Activated CD4-positive, alpha-beta T cell treated with anti-CD3 and anti-CD28 coated beads, Interleukin-2, amount 10 ng/mL, durations not matched to agents 24 days and 14 days (primary cell): ENCODE measurements at places on chromosomes 6 and 20. TPM values are rescaled to one million over a fixed set of nuclear protein-coding genes. Genes with fewer than 3 reads are reported as not detected.

Gene PANK2
- total RNA-seq = 45.4 and 52.2 TPM in 2 replicates

Gene FAM83D
- 12.9 and 13.7 TPM in 2 replicates for total RNA-seq

Gene SIM1
- not detected in 2 replicates for total RNA-seq

Gene KCNQ5
- total RNA-seq = 11.5 and 13.7 TPM in 2 replicates

Gene LRRC1
- 2.3 and 2.7 TPM in 2 replicates for total RNA-seq

Gene CLVS2
- total RNA-seq = not detected in 2 replicates

GRCh38 chr6:53581173-53581773 lies 36.4 kb upstream of the GCLC start:
- no peak for DNase-seq

GRCh38 chr6:157091243-157091642 lies 232.1 kb downstream of the TMEM242 start:
- no peak for DNase-seq

DNA sequence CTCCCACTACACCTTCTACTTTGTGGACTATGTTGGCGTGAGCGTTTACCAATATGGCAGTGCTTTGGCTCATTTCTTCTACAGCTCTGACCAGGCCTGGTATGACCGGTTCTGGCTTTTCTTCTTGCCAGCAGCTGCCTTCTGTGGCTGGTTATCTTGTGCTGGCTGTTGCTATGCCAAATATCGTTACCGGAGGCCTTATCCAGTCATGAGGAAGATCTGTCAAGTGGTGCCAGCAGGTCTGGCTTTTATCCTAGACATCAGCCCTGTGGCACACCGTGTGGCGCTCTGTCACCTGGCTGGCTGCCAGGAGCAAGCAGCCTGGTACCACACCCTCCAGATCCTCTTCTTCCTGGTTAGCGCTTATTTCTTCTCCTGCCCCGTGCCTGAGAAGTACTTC lies 16.5 kb upstream of the EFHC1 start:
- DNase-seq = no peak

- no peak for DNase-seq
Observed at GRCh38 chr6:105308840-105309239, 94.0 kb downstream of the PREP start.

- no peak for DNase-seq
Observed at GRCh38 chr6:29967379-29968010, 25.2 kb downstream of the HLA-A start.

DNA sequence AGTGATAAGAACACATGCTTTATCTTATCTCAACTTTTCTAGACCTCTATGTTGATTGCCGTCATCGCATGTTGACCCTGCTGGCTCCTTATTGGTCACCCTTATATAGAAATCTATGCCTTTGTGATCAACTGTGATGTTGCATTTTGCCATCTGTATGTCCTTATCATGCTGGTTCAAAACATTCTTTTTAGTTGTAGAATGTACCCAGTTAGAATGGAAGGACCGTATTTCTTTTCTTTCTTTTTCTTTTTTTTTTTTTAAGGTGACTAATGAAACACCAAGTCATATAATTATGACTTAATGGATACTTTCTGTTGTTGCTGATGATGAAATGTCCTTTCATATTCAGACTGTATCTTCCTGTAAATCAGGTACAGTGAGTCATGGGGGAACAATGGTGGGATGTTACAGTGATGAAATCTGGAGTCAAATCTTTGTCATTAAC lies 145.9 kb upstream of the CITED2 start:
- DNase-seq = no peak

DNA sequence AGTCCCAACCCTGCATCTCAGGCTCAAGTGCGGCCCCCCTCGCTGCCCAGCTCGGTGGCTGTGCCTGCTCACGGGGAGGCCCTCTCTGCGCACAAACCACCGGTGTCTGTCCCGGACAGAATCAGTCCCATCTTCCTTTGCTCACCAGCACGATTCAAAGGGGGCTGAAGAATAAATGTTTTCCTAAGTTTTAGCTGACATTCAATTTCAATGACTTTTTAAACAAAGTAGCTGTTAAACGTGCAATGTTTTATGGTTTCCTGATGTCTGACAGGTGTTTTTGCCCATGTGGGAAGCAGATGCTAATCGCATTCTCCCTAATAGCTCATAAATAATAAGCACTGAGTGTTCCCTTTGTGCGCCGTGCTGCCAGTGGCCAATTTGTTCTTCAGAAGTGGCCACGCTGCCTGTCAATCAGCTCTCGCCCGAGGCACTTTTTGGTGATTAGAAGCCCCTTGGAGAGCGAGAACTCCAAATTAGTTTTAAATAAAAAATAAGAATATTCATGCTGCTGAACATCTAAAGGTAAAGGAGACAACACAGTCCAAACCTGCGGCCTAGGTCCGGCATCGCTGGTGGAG lies 26.3 kb downstream of the BHLHE23 start:
- DNase-seq = no peak

DNA sequence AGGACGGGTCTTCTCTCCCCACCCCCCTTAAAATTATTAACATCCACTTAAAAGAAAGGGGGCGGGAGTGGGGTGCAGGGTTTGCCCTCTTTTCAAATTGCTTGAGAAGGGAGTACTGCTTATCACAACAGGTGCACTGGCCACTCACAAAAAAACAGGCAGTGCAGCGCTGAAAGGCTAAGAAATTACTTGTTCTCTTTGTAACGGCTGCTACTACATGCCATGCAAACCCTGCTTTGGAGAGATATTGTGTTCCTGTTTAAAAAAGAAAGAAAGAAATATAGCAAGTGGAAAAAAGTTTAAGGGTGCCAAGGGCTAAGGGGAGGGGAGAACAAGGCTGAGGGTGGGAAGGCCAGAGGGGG lies 312.7 kb upstream of the JARID2 start:
- DNase-seq = no peak

GRCh38 chr6:80214436-80215022 lies 108.1 kb downstream of the BCKDHB start:
- peak; percentile 60 for DNase-seq

DNA sequence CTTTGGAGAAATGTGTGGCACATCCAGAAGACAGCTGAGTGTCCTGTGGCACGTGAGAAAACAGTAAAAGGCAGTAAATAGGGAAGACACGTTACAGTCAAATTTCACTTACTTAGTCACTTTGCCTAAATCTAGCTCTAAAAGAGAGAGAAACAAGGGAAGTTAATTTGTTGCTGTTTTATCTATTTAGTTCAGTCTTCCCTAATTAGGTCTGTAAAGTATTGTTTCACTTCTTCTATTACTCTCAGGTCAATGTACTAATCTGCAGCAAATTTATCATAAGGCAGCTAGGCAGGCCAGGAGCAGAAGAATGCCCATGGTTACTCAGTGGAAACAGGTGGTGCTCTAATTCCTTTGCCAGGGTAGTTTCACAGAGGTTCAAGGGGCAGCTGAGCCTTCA lies 124.3 kb upstream of the CNR1 start:
- no peak for DNase-seq

- no peak for DNase-seq
Observed at GRCh38 chr6:137724495-137725211, 142.4 kb upstream of the TNFAIP3 start.

DNA sequence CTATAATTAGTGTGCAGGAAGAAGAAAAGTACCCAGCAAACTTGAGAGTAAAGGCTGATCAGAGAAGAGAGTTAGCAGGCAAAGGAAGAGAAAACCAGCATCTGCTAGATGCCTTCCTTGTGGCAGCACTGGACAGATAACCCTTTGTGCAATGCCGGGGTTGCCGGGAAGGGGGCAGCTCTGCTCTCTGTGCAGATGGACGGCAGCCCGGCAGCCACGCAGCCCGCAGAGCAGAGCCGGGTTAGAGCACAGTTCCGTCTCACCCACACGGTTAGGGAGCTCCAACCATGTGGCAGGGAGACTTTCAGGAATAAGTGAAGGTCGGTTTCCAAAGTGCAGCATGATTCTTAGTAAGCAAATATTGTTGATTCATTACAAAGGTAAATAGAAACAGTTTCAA lies 80.0 kb upstream of the RPS6KA2 start:
- peak; percentile 68 for DNase-seq

DNA sequence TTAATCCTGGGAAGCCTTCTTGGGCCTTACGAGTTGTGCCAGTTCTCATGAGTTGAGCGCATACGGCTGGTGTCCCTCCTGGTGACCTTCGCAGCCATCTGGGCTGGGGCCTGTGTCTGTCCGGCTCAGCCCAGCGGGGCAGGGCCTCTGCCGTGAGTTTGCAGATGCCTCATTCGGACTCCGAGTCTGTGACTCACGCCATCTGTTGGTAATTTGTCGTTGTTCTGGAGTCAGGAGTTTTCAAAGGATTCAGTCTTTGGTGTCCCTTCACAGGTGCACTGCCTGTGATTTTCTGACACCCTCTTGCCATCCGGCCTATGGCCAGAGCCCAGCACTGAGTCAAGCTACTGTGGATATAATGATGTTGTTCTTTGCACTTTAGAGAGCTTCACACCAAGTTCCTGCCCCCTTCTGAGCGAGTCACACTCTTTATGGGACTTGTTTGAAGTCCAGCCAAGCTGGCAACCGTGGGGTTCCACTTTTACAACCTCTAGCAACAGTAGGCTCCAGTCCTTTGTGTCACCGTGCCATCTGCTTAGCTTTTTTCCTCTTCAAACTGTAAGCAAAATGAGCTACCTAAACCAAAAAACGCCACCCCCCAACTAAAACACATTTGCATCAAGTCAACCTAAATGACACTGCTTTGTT lies 175.6 kb downstream of the AIG1 start:
- no peak for DNase-seq

DNA sequence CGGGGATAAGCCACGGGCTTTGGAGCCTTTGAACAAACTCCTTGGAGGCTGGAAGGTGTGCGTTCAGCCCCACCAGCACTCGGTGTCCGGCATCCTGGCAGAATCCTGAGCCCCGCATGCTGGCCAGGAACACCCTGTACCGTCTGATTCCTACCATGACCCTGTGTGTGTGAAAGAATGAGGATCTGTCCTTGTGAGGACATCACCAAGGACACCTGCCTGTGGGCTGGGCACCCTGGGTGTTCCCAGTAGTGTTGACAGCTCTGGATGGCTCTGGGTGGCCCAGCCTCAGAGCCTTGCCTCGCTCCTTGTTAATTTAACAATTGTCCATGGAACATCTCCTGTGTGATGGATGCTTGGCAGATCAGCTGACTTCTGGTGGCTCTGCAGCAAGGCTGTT lies 234.3 kb downstream of the QKI start:
- DNase-seq = no peak

DNA sequence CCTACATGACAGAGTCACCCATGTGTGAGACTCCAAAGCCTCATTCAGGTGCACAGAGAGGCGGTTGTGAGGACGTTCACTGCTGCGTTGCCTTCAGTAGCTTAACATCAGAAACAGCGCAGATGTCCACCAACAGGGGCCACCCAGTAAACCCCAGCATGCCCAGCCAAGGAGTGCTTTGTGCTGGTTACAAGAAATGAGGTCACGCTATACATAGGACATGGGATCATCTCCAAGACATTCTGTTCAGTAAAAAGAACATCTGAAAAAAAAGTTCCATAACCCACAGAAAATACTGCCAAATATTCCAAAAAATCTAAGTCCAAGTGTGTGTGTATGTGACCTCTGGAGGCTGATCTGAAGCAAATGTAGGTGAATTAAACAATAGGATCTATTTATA lies 16.0 kb downstream of the SLC52A3 start:
- no peak for DNase-seq

DNA sequence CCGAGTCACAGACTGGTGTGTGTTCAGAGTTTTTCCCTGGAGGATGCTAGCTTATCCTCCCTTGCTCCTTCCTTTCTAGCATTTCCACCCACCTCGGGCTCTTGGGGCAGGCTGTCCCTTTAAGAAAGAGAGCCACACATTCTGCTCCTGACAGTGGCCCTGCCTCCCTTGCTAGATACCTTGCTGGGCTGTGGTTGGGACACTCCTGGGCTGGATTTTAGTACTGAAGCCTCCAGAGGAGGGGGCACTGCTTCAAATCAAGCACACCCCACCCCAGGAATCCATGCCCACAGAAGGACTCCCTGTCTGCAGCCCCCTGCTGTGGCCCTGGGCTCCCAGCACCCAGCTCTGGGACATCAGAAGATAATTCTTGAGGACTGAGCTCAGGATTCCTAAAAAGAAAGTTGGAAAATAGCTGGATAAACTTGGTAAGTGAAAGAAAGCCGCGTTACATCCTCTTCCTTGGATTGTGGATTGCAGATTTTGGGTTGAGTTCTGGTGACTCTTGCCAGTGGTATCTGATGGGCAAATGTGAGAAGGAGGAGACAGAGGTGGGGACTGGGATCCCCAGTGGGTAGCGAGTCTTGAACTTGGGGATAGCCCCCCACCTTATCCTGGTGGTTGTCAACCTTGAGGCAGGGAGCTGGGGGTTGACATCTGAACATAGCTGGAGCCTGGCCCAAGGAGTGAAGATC lies 29.0 kb downstream of the DAAM2 start:
- DNase-seq = no peak

GRCh38 chr6:50049829-50050228 lies at the start of gene DEFB112:
TSS of gene DEFB112 (minus strand) at chr6:50049929. CDS start at chr6:50049869, 60 bp downstream.
- DNase-seq = no peak

DNA sequence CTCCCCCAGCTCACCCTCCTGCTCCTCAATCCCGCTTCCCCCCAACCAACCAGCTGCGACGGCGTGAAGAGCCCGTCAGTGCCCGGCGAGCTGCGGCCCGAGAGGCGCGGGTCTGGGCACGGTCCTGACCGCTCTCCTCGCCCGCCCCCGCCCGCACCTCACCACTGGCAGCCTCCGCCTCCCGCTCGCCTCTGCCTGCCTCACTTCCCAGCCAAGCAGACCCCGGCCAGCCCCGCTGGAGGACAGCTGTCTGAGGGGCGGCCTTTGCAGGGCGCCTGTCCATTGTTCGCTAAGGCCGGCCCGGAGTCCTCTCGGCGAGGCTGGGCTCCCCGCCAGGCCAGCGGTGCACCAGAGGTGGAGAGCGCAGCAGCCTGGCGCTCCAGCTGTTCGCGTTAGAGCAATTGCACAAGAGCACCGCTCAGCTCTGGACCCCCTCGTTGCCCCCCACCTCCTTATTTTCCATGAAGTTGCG lies 1.3 kb downstream of the SOBP start:
- DNase-seq = peak; percentile 63

DNA sequence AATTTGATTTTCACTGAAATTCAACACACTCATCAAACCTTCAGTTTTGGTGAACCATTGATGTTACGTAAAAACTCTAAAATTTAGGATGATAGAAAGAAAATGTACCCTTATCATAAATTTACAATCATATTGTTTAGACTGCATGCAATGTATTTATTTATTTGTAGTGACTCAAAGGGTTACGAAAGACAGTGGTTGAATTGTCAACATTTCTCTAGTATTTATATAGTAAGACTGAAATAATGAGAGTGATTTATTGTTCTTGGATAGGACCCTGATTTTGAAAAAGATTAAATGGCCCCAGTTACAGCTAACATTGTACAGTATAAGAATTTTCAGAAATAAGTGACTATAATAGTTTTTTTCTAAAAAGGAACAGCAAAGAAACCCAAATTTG lies 591.5 kb downstream of the RFPL4B start:
- no peak for DNase-seq
